ENCODE measurements at places on chromosomes 3 and 15. TPM values are rescaled to one million over a fixed set of nuclear protein-coding genes. Genes with fewer than 3 reads are reported as not detected.

DNA sequence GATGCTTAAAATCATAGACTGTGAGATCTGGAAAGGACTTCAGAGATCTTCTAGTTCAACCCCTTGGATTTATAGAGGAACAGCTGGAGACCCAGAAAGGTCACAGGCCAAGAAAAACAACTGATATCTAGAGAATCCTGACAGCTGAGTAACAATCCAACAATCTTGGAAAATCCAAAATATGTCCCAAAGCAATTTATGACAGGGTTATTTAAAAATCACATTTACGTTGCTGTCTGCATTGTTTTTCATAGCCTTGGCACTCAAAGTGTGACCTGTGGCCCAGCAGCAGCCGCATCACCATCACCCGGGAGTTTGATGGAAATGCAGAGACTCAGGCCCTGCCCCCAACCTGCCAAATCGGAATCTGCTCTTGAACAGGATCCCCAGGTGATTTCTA, 78.8 kb downstream of the FBN1 start:
- DNase-seq, result no peak

GRCh38 chr3:187741403-187742350, 3.6 kb downstream of the BCL6 start:
- DNase-seq, result peak; percentile 73

GRCh38 chr3:37712421-37712820, 149.3 kb upstream of the CTDSPL start:
- DNase-seq, result no peak

GRCh38 chr15:39096608-39097205, 484.2 kb upstream of the THBS1 start:
- DNase-seq, result no peak

GRCh38 chr3:111610612-111611054, 15.5 kb upstream of the ZBED2 start:
- no peak for DNase-seq

DNA sequence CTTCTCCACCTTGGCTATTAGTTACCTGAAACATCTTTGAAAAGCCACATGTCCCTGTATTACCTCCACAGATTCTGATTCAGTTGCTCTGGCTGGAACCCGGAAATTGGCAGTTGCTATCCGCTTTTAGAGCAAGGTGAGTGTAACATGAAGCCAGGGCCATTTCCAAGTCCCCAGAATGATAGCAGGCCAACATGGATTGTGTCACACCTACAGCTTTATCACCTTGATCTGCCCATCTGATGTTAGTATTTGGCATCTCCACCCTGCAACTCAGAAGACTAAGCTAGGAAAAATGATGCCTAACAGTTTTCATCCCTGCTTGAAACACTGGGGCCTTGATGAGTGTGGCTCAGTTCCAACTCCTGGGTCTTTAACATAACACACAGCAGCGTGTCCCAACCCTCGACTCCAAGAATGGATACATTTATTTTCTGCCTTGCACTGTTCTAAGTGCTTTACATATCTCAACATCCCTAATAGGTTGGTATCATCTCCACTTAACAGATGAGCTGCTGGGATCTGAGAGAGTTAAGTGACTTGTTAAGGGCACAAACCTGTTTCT, 21.3 kb upstream of the NUDT16 start:
- DNase-seq, result no peak

DNA sequence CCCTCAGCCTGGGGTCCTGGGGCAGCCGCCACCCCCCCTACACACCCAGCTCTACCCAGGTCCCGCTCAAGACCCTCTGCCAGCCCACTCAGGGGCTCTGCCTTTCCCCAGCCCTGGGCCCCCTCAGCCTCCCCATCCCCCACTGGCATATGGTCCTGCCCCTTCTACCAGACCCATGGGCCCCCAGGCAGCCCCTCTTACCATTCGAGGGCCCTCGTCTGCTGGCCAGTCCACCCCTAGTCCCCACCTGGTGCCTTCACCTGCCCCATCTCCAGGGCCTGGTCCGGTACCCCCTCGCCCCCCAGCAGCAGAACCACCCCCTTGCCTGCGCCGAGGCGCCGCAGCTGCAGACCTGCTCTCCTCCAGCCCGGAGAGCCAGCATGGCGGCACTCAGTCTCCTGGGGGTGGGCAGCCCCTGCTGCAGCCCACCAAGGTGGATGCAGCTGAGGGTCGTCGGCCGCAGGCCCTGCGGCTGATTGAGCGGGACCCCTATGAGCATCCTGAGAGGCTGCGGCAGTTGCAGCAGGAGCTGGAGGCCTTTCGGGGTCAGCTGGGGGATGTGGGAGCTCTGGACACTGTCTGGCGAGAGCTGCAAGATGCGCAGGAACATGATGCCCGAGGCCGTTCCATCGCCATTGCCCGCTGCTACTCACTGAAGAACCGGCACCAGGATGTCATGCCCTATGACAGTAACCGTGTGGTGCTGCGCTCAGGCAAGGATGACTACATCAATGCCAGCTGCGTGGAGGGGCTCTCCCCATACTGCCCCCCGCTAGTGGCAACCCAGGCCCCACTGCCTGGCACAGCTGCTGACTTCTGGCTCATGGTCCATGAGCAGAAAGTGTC, 30.2 kb downstream of the PTPN23 start:
- DNase-seq, result no peak

DNA sequence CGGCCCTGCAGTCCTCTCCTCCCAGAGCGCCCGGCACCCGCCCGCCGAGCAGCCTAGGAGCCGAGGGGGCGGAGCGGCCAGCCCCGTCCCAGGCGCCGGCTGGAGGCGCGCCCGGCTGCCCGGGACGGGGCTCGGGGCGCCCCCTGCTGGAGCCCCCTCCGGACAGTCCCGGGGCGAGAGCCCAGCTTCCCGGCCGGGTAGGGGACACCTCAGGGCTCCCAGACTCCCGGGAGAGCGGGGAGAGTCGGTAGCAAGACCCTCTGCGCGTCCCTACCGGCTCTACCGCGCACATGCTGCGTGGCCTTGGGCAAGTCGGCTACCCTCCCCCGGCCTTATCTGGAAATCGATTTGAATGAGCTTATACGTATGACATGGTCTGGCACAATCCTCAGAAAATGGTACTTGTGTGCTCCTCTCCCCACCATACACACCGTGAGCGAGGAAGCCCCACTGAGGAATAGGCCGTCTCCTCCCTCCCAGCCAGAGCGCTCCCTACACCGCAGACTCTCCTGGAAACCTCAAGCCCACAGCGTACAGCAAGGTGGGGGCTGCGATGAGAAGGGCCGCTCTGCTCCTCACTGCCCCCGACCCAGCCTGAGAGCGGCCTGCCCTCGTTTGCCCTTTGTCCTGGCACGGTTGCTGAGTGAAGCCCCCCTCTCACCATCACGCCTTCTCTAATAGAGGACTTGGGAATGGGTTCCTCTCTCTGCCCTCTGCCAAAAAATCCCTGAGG, at the start of gene DAPK2:
DAPK2 (minus strand) TSS at position 65 of the 733 bp plus-strand sequence. CDS start 6,224 bp downstream, outside the sequence.
- DNase-seq, result peak; percentile 46

DNA sequence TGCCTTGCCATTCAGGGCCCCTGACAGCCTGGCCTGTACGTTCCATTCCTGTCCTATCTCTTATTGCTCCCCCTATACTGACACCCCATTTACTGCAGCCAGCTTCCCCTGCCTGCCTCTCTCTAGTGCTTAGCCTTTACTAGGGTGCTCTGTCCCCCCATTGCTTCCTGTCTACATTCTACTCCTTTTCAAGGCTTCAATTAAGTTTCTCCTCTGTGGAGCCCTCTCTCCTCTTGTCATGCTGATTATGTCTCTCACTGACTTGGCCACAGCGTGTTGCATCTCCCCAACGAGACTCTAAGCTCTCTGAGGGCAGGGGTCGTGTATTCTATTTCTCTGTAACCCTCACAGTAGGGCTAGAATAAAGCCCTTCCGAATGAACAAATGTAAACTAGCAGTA, 185.2 kb downstream of the RPLP1 start:
- DNase-seq, result no peak

The CCR3 gene
- not detected for polyA plus RNA-seq

The LSAMP gene
- polyA plus RNA-seq, result 8.6 TPM

The NLGN1 gene
- polyA plus RNA-seq, result 1.0 TPM

The ESYT3 gene
- polyA plus RNA-seq, result 15.9 TPM

The ANP32A gene
- 158 TPM for polyA plus RNA-seq

The SLC6A11 gene
- polyA plus RNA-seq, result 0.06 TPM

The IL17RE gene
- 3.1 TPM for polyA plus RNA-seq

The ZBTB20 gene
- 5.1 TPM for polyA plus RNA-seq

The SAMMSON gene
- not detected for polyA plus RNA-seq

The SCAANT1 gene
- 1.1 TPM for polyA plus RNA-seq

The RBP2 gene
- polyA plus RNA-seq, result not detected

Measured in hindlimb muscle (tissue), 1 donor.